ENCODE measurements at places on chromosomes 5 and 9.
A peak's percentile ranks its signal among the peaks of the same experiment; 100 is the strongest.

DNA sequence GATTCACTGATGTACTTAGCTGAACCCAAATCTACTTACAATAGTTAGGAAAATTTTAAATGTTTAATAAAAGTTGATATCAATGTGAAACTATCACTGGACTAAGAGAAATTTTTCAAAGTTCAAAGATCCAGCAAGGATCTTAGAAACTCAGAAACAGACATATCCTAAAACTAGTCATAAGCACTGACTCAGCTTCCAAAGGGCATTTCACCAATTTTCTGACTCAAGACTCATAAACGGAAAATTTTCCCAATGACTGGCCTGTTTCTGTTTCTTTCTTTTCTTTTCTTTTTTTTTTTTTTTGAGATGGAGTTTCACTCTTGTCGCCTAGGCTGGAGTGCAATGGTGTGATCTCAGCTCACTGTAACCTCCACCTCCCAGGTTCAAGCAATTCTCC lies 66.6 kb downstream of the CDC14B start:
- DNase-seq: peak; percentile 85

- DNase-seq: no peak
Observed at GRCh38 chr9:127345566-127345965, 51.4 kb upstream of the SLC2A8 start.

GRCh38 chr9:520302-520701 lies 305.6 kb downstream of the DOCK8 start:
- no peak for DNase-seq

GRCh38 chr5:10297646-10298204 lies 10.0 kb downstream of the CMBL start:
- DNase-seq: no peak

DNA sequence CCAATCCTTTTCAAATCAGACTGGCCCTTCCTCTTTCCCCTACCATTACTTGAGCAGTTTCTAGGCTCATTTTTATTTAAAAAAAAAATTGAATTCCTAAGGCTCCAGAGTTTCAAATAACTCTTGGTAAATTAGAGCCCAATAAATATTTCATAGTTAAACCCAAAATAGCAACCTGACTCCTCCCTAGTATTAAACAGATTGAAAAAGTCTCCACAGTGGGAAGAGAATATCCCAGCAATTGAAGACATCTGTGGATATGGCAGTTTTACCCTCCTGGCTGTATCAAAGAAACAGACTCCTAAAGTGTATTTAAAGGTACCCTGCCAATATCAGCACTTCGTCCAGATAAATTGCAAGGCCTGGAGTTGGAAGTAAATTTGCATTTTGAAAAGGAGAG lies 52.7 kb upstream of the GDNF start:
- DNase-seq: no peak

DNA sequence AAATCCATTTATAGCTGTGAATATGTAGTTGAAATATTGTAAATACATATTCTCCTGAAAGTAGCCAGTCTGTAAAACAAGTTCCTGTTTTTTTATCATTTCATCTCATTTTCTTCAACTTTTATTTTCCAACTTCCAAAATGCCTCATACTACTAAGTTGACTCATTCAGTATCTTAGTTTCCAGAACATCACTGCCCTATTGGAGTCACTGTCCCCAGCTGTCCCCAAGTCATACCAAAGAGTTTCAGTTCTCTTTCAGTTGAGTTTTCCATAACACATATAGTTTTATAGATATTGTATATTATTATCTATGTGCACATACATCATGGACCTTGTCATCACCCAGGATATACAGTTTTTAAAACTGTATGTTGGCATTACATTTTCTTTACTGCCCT lies 261.7 kb downstream of the CDH12 start:
- DNase-seq: no peak

DNA sequence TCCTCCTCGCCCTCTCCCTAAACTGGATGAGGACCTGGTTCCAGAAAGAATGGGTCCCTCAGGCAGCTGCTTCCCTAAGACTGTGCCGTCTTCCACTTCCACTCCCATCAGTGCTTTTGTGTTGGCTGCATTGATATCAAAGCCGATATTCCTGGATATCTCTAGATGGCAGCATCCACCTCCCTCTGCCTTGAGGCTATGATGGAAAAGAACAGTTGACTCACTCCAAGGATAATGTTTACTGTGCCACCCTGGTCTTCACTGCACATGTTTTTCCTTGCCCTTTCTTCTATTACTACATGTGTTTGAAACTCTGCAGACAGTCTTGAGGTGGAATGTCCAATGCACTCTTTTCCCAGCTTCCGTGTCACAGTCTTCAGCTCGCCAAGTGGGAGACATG lies 211.6 kb downstream of the MAST4 start:
- DNase-seq: peak; percentile 60

DNA sequence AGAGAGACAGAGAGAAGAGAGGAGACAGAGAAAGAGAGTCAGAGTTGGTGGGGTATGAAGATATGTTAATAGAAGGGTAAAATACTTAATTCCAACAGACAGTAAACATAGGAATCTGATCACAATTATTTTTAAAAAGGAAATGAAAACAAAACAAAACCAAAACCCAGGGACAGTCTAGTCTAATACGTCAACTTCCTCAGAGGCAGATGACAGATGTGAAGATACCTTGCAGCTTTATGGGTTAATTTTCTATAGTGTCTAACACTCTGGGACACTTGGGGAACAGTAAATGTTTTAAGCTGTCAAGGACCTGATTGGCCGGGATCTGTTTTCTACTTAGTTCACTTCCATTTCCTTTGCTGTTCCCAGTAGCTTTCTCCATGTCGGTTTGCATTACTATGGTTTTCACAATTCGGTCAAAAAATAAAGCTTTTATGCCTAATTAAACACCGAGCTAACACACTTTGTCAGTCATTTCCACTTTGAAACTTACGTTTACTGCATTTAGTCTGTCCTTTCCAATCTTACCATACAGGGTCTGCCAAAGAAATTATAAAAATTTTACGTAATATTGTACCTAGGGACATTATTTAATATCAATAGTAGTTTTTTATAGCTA lies 216.5 kb downstream of the MCTP1 start:
- no peak for DNase-seq

GRCh38 chr9:71806901-71807307 lies 38.6 kb upstream of the CEMIP2 start:
- DNase-seq: peak; percentile 65

GRCh38 chr9:35313916-35314315 lies 152.1 kb downstream of the UNC13B start:
- peak; percentile 69 for DNase-seq

DNA sequence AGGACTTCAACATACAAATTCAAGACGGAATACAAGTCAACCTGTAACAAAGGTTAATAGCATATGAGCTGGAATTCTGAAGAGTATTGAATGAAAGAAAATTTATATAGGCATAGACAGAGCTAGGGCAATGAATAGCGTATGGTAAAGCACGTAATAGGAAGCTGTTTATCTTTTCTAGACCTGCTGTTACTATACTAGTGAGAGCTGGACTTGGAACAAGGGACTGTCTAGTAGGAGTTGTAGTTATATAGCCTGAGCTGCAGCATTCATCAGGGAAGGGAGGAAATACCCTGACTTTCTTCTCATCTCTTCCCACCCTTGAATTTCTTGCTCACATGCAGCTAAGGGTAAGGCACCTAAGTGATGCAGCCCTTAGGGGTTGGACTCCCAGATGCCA lies 67.5 kb upstream of the PRLR start:
- no peak for DNase-seq

GRCh38 chr5:157613385-157614245 lies 38.0 kb upstream of the ADAM19 start:
- DNase-seq: no peak

DNA sequence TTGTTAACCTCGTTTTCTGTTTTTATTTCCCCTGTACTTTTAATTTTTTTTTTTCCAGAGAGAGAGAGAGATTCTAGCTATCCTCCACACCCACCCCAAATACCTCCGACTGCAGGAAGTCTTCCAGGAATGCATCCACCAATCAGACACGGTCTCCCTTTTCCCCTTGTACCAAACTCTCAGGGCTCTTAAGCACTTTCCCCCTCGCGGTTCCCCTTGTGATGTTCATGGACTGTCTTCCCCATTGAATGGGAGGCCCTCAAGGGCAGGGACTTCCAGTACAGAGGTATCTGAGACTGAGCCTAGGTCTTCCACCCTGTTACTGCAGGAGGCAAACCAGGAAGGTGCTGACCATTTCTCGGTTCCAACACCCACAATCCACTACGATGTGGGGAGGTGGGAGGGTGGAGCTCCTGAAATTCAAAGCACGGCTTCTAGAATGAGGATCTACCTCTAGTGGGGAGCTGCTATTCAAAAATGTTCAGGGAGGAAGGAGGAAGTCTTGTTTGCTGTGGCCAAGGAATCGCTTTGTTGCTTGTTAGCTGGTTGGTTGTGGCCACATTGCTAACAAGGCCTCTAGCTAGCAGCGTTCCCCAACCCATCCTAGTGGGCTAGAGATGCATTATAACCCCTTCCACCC lies 37.5 kb upstream of the PTGS1 start:
- no peak for DNase-seq

DNA sequence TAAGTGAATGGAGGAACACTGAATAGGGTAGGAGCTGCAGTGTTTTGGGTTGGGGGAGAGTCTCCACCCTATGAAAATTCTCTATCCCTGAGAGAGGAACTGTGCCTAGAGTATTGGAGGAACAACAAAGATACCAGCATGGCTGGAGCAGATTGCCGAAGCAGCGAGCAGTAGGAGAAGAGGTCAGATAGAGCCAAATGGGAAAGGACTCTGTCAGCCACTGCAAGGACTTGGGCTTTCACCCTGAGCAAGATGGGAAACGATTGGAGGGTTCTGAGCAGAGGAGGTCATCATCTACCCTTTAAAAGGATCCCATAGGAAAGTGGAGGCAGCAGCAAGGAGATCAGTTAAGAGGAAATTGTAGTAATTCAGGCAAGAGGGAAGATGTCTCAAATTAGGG lies 4.4 kb upstream of the LYSMD3 start:
- no peak for DNase-seq

- DNase-seq: peak; percentile 32
Observed at GRCh38 chr9:708551-709432, 132.7 kb upstream of the DMRT1 start.

DNA sequence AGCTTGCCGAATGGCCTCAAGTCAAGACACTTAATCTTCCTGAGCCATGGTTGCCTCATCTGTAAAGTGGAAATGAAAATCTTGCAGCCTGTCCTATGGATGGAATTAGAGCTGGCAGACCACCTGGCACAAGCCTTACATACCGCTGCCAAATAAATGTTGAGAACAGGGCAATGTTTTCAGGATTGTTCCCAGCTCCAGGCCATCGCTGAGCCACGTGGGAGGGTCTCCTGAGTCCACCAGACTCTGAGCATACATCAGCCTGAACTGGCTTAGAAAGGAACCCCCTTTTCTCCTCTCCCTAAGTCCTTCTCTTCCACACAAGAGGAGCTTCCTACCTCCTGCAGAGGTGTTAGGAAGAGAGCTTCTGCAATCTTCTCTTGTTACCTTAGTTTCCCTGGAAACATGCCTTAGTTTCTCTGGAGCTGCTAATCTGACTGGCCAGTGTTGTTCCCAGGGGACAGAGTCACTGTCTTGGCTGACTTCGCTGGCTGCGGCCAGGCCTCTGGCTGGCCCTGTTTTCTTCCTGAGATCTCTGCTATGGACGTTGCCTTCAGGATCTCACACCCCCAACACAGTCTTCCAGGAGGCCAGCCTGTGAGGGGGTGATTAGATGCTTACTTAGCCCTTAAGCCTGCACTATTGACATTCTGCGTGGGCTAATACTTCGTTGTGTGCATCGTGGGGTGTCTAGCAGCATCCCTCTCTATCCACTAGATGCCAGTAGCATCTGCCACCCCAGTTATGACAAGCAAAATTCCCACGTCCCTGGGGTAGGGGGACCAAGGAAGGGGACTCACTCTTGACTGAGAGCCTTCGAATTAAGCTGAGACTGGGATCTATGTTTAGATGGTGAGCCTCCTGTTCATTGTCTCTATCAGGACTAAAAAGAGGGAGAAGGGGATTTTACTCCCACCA lies 62.2 kb downstream of the BOD1 start:
- DNase-seq: no peak

DNA sequence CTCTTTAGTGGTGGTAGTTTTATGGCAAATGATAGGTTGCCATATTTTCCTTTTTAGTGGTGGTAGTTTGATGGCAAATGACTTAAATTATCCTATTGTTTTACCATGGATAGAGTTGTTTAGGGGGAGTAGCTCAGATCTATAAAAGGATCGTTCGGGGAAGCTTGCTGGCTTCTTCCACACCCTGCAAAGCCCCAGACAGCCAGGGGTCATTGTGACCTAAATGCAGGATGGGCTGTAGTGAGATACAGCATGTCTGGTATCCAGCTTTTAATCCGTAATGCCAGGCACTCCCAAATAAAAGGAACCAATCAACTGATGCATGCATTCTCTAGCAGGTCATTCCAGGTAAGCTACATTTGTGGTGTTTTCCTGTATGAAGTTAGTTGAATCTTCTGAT lies 67.1 kb downstream of the PRR16 start:
- DNase-seq: no peak

DNA sequence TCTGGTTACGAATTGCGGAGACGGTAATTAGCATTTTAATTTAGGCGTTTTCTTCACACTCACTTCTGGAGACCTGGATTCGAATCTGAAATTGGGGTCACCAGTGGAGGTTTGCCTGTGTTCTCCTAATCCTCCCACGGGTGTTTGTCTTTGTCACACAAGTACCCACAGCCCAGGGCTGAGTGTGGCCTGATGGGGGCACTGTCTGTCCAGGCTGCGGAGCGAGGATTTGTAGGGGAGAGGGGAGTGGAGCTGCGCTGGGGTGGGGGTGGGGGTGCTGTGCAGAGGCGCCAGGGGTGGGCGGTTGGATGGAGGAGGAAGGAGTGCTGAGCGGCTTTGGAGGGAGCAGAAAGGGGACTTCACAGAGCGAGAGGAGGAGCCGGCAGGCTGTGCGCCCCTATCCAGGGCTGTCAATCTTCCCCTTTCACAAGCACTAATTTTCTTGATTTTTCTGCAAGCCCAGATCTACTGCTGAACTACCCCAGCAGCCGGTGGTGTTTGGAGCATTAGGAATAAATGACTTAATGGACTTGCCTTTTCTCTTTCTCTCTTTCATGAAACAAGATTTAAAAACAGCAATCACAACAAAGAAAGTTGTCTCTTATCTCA lies 53.1 kb downstream of the TSPAN17 start:
- DNase-seq: no peak

DNA sequence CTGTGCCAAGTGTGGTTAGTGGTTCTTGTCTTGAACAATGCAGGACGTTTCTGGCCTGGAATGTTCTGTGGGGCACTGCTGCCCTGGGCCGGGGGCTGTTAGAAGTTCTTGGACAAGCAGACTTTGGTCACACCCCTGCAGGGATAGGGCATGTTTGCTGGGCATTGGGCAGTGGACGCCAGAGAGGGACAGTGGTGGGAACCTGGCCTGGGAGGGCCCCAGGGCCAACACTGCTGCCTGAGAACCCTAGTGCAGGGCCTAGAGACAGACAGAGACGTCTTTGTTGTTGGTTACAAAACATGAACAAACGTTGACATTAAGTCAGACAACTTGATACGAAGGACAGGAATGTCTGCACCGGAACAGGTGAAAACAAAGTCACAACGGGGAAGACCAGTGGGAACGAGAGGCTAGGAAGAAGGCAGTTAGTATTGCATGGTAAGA lies 57.0 kb downstream of the WNK2 start:
- no peak for DNase-seq

- DNase-seq: peak; percentile 26
Observed at GRCh38 chr5:176578391-176578808, 29.3 kb downstream of the CDHR2 start.
